Brain pericyte (primary cell): ENCODE measurements at places on chromosomes 4 and X.

DNA sequence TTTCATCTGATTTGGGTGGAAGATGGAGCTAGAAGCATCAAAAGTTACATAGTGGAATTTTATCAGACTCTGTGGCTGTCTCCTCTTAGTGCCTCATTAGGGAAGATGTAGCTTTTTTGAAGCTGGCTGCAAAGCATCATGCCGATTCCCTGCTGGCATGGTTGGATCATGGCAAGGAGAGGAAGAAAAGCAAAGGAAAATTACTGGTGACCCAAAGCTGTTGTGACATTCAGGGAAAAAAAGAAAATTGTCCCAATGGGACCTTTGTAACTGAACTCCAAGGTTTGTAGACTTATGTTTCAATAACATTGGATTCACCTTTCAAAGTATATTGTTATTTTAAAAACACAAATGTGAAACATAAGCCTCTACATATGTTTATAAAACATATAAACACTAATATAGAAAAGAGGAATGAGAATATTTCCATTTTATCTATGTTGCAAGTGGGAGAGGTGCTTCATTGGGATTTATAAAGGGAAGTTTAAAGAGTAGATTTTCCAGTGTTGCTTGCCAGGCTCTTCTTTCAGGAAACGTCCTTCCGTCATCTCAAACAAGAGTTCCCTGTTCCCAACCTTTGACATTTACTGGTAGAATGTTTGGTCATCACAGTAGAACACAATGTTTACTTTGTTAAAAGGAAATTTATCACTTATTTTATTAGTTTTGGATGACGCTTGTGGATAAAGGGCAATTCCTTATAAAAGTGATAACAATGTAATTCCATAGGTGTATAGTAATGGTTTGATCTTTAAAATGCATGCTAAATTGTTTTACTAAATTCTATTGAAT, 190.1 kb upstream of the GPRIN3 start:
- DNase-seq, result no peak

GRCh38 chr4:38621831-38622230, 42.2 kb upstream of the KLF3 start:
- DNase-seq, result no peak

- no peak for DNase-seq
Measured at GRCh38 chr4:37381040-37381668, 136.6 kb downstream of the NWD2 start.

DNA sequence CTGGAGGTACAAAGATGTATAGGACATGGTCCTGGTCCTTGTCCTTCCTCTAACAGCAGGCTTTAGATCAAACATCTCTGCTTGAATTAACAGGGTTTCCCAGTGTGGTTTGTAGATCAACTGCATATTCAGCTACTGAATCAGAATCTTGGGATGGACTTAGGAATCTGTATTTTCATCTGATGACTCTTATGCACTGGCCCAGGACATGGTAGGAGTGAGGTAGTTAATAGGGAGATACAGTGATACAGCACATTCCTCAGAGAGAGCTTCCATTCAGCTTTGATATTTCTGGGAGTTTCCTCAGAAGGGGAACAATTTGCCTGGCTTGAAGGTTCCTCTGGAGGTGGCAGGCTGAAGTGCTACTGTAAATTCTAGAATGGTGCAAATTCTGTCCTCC, 203.1 kb downstream of the LARP7 start:
- no peak for DNase-seq

DNA sequence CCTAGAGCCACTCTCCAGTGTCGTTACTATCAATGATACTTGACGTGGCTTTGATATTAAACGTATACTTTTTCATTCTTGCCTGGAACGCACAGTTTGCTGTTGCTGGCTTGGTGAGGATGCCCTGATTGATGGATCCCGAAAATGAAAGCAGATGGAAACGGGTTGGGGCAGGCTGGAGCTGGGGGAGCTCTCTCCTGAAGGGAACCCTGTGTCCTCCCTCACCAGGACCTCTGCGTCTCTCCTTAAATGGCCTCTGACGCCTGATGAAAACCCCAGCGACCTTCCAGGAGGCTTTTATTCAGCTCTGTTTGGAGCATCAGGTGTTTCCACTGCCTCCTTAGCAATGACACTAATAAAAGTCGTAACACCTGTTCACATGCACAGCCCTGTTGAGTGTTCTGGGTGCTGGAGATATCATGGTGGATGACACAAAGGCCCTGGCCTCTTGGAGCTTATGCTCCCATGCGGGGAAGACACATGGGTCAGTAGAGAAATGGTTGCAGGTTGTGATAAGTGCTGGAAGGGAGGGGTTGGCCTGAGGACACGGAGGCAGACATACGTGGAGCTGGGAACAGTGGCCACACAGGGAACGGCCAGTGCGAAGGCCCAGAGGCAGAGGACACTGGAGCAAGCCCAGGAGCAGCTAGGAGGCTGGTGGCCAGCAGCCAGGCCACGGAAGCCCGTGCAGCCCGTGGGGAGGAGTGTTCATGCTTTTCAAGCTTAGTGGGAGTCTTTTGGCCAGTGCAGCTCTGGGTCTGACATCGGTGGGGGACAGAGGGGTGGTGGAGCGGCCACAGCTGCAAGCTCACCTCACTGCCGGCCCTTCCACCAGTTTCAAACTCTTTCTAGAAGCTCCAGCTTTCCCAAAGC, 7.5 kb downstream of the MSANTD1 start:
- no peak for DNase-seq

- DNase-seq, result peak; percentile 32
Measured at GRCh38 chr4:143558823-143559756, 45.6 kb downstream of the SMARCA5 start.
